ENCODE measurements at places on chromosomes 4 and X. TPM values are rescaled to one million over a fixed set of nuclear protein-coding genes. Genes with fewer than 3 reads are reported as not detected.

GRCh38 chrX:56385336-56385735 lies 153.2 kb downstream of the KLF8 start:
- H3K4me3 ChIP-seq, result no peak overlapping the region
- no peaks in the 10 kb centered on the region for H3K4me1 ChIP-seq
- DNase-seq, result peak; percentile 32

The RAB9B gene
- 0.26 TPM for total RNA-seq

The EGF gene
- total RNA-seq, result not detected

The EMCN gene
- not detected for total RNA-seq

GRCh38 chr4:13481569-13481968 lies 2.6 kb downstream of the RAB28 start:
- no peak overlapping the region for H3K4me3 ChIP-seq
- peaks cover 18% of the 10 kb centered on the region for H3K4me1 ChIP-seq
- no peak for DNase-seq
- no peaks in the 10 kb centered on the region for H3K27me3 ChIP-seq
- H3K27ac ChIP-seq, result no peak overlapping the region
- no peaks in the 10 kb centered on the region for H3K36me3 ChIP-seq

DNA sequence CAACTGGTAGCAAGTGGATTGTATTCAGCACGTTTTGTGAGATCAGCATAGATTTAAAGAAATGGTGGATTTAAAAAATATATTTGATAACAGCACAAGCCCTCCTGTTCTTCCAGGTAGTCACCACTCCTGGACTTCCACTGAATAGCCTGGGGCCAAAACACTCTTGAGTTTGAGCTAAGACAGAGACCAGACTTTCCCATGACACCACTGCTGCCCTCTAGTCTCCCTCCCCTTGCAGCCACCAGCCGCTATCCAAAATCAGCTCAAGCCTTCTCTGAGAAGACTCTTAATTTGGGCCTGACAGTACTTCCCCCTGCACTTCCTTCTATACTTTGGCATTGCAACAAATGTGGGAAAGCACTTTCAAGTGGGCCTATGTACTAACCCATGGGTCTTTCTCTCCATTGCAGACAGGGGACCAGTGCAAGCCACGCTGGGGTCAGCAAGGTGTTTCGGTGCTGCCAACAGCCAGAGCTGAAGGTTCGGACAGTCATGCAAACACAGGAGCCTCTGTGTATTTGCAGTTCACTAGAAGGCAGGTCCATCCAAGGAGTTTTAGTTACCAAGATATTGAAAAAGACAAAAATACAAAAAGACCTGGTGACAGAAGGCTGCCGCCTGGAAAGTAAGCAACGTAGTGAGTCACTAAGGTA lies 40.5 kb upstream of the KLHL13 start:
- H3K36me3 ChIP-seq, result no peaks in the 10 kb centered on the region
- H3K4me1 ChIP-seq, result no peaks in the 10 kb centered on the region
- H3K27ac ChIP-seq, result no peak overlapping the region
- H3K27me3 ChIP-seq, result no peaks in the 10 kb centered on the region

GRCh38 chrX:36684053-36684452 lies 324.1 kb upstream of the FAM47C start:
- no peak for DNase-seq
- no peaks in the 10 kb centered on the region for H3K36me3 ChIP-seq
- no peaks in the 10 kb centered on the region for H3K27me3 ChIP-seq
- H3K4me1 ChIP-seq, result no peaks in the 10 kb centered on the region
- H3K4me3 ChIP-seq, result no peak overlapping the region

The ADH4 gene
- total RNA-seq, result 0.33 TPM

The HHIP gene
- not detected for total RNA-seq

The CFI gene
- total RNA-seq, result 0.66 TPM

- peak within 1 kb of the TSS; percentile 71 for H3K4me3 ChIP-seq
- peak within 1 kb of the TSS; percentile 69 for H3K27ac ChIP-seq
- H3K27me3 ChIP-seq, result peaks cover 7% of the 10 kb centered on the region
- H3K4me1 ChIP-seq, result peaks cover 15% of the 10 kb centered on the region
- no peaks in the 10 kb centered on the region for H3K36me3 ChIP-seq
These were observed at the start of gene ZFYVE28 for GRCh38 chr4:2417765-2418649. Gene ZFYVE28, minus strand, starts transcription at chr4:2418645. Its CDS starts 322 bp downstream, at chr4:2418323.

The DMRTC1 gene
- total RNA-seq, result 0.56 TPM

Measured in T-cell (primary cell).